Umbilical cord (tissue), 2 donors: ENCODE measurements at places on chromosomes 7 and 10.
A peak's percentile ranks its signal among the peaks of the same experiment; 100 is the strongest.

DNA sequence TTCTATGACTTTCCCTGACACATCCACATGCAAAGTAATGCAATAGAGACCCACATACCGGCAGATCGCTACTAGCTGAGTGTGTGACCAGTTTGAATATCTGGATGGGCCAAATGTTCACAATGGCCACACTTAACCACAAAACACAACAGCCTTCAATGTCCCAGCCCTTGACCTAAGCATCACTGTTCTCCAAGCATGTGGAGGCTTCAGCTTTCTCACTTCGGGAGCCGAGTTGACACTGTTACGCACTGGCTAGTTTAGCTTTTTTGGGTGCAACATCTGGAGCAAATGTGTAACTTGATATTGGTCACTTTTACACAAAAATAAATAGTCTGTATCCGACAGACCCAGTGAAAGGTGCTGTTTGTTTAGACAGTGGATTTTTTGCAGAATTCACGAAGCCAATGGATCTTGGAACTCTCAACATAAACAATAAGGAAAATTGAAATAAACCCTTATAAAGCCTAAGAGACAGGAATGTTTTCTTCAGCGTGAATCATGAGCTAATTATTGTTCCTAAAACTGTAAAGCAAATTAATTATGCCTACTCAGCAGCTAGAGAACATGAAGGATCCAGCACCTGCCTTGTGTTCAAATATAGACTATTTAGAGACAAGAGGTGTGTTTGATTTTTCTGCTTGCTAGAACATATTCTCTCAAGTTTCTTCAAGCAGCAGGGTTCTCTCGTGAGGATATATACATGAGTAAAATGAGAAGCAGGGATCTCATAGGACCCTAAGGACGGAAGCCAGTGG, 117.6 kb upstream of the JCAD start:
- DNase-seq = no peak

DNA sequence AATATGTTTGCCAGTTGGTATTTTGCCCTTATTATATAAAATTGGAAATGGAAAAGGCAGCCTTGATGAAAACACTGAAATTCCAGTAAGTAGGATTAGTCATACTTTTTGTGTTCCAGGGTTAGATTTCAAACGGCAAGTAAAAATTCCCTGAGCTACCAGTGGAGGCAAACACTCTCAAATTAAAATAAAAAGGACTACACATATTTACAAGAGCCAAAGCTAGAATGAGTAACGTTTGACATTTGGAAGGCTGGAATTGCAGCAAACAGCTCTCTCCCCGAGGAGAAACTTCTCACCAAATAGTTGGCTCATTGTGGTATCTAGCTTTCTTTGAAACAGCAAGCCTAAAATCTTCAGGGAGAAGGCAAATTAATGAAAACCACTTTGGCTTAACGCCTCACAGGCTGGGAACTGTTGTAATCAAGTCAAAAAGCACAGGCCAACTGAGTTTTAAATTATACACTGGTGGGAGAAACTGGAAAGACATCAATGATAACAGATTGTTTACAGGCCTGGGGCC, 288.4 kb downstream of the SNX13 start:
- DNase-seq = peak; percentile 29

GRCh38 chr10:2222631-2223030, 485.3 kb upstream of the ADARB2 start:
- DNase-seq = no peak

DNA sequence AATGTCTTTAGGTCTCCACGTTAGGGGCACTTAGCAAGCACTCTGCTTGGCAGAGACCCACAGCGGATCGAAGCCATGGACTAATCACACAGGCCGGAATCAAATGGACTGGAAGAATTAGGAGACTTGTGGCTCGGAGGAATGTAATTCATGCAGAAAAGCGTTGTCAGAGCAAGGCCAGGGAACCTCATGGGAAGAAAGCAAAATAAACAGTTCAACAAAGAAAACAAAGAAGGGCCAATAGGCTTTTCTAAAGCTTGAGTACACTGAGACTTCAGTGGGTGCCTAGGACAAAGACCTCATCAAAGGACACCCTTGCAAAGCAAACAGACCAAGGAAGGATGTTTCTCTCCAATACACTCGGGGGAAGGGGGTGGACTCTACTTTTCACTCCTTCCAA, 171.1 kb downstream of the GLI3 start:
- DNase-seq = no peak

GRCh38 chr7:89401099-89401498, 605.6 kb upstream of the TEX47 start:
- no peak for DNase-seq

- no peak for DNase-seq
Measured at GRCh38 chr7:132446260-132446659, 130.0 kb downstream of the PLXNA4 start.

GRCh38 chr10:97408496-97408992, 7.4 kb upstream of the RRP12 start:
- DNase-seq = no peak

DNA sequence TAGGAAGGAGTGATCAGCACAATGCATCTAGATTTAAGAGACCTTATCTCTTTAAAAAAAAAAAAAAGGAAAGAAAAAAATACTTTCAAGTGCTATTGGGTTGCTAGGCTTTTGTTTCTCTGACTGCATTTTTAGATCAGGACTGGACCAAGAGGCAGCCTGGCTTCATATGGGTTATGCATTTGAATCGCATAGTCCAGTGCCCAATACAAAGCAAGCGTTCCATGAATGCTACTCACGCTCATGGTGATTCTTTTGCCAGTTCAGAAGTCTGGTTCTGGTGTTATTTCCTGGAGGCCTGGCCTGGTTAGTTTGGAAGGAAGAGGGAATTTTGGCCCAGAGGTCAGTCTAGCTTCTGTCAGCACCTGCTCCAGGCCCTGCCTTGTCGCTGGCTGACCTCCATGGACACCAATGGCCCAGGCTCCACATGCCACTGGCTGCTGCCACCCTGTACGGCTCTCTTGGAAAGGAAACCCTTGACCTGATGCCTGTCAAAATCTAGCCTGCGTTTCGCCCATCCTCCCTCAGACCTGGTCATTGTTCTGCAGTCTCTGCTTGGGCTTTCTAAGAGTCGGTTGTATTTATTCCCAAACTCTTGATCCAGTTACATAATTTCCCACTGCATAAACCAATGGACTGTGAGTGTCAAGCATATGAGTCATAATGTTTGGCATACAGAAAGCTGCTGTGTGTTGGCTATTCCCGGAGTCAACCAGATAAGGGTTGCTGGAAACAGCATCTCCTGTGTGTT, 74.3 kb upstream of the MKX start:
- peak; percentile 91 for DNase-seq

- DNase-seq = no peak
Measured at GRCh38 chr10:49605216-49605938, 4.7 kb upstream of the SLC18A3 start.

DNA sequence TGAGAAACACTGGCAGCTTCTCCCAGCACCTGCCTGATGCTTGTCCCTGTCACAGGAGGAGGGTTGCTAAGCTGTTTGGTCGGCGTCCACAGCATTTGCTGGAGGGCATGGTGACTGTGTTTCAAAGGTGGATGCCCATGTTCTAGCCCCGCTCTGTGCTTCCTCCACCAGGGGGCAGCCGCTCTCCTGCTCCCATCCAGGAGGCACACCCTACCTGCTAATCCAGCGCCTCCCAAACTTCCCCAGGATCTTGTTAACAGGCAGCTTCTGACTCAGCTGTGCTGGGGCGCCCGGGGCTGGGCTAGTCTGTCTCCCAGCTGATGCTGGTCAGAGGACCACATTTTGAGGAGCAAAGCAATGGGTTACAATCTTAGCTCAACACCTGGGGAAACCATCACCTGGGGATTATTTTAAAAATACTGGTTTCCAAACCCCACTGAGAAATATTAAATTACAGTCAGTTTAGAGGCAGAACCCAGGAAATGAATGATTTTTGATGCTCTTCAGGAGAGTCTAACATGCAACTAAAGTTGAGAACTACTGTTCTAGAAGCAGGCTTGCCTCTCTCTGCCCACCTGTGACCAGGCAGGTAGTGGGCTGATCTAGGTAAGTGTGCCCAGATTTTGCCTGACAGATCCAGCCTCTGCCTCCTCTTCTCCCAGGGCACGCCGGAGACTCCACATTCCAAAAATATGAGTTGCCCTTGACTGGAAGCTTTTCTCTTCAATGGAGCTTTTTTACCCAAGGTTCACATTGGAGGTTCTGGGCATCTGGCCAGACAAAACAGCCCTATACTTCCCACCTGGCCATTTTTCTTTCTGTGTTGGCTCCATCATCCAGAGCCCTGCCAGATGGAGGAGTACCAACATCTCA, 92.7 kb upstream of the GPR26 start:
- peak; percentile 8 for DNase-seq

- no peak for DNase-seq
Measured at GRCh38 chr7:12391922-12392615, 11.6 kb downstream of the VWDE start.

DNA sequence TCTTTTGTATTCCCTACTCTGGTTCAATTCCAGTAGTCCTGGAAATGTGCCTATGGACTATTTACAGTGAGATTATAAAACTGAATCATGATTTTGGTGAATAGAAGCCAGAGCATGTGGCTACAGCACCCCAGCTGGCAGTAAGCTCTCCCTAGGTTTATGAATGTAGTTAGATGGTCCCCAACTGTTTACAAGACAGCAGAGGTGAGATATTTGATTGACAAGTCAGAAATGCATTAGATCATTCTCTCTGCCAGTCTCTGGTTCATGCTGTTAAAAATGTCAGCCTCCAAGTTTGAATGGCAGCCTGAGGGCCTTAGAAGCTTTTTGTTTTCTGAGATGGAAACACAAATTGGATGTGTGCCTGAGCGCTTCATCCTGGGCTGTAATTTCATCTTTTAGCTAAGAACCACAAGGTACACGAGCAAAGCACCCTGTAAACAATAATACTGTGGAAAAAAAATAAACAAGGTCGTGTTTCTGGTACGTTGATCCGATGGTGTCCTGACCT, 85.0 kb downstream of the BTRC start:
- no peak for DNase-seq

DNA sequence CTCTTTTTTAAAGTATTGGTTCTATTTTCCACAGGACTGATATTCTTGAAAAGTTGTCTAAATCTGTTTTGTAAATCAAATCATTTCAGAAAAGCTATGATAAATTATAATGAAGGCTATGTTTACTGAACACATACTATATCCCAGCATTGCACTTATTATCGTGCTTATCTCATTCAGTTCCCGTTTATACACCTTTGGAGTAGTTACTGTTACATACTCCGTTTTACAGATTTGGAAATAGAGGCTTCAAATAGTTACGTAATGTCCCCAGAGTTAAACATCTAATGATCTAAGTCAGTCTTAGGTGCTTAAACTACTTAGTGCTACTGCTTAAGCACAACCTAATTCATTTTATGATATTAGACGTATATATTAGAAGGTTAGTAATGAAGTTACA, 1.2 kb downstream of the NUP205 start:
- no peak for DNase-seq

GRCh38 chr7:131151034-131151433, 176.6 kb upstream of the MKLN1 start:
- DNase-seq = no peak

DNA sequence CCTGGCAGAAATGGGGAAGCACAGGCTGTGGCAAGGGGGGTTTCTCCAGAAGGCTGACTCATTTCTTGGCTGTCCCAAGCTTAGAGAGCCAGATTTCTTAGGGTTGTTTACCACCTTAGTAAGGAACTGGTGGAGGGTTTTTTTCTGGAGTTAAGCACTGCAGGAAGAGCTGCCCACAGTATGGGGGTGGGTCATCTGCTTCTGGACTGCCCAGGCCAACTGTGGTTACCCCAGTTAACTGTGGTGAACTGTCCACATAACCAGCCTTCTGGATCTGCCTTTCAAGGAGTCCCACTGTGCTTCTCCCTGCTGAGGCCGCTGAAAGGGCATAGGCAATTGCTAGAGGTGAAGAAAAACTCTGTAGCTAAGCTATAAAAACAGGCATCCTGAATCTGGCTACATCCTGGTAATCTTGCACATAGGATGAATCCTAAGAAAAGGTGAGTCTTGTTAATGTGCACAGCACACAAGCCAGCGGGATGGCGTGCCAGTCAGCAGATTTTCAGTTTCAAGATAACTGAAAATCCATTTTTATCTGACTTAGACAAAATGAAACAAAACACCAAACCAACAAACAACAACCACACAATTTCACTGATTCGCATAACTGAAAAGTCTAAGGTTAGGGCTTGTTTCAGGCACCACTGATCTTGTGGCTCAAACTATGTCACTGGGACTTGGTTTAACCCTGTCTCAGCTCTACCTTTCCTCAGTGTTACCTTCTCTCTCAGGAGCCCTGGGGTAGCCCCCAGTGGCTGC, 21.6 kb upstream of the TSPAN33 start:
- DNase-seq = no peak

- peak; percentile 42 for DNase-seq
Measured at GRCh38 chr7:106023369-106024322, 60.6 kb downstream of the CDHR3 start.

DNA sequence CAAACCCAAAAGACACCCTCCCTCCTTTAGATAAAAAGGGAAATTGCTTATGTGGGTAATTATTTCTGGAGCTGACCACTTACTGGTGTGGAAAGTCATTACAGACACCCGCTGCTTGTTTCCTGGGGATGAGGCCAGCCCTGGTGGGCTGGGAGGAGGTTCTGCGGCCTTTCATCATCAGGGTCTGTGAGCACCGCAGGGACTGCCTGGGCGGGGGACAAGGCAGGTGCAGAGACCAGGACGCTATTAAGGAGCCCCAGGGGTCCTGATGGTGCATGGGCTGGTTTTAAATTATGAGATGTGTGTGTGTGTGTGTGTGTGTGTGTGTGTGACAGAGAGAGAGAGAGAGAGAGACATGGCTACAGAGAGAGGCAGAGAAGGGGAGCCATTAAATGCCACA, 171.2 kb downstream of the DNAJB6 start:
- DNase-seq = no peak

DNA sequence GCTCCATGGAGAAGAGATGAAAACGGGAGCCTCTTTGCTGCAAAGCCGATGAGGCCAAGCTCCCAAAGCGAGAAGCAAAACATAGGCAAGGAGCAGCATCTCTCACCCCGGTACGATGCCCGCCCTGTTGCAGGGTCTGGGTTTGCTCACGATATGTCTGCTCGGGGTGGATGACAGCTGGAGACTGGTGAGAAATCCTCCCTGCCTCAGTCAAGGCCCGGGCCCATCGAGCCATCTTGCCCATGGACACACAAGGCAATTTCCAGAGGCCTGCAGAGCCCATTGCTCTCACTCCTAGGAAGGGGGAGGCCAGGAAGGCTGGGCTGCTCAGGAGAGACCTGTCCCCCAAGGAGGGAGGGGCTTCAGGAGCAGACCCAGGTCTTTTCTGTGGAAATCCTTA, 391.7 kb upstream of the SHH start:
- no peak for DNase-seq

DNA sequence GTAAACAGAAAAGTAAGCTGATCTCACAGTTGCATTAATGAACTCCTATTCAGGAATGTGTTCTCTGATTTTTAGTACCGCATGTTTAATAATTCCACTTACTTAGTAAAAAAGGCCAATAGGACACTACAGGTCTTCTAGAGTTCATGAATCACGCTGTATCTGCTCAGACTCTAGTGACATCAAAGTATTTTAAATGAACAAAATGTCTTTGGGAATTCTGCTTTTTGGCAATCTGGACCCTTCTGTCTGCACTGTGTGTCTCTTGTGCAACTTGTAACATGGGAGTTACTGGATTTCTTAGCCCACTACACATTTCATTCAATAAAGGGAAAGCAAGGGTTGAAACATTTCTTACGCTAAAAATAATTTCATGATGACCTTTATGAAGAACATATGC, 50.2 kb downstream of the RABGEF1 start:
- DNase-seq = no peak
